ENCODE measurements at places on chromosomes 3 and 15.

DNA sequence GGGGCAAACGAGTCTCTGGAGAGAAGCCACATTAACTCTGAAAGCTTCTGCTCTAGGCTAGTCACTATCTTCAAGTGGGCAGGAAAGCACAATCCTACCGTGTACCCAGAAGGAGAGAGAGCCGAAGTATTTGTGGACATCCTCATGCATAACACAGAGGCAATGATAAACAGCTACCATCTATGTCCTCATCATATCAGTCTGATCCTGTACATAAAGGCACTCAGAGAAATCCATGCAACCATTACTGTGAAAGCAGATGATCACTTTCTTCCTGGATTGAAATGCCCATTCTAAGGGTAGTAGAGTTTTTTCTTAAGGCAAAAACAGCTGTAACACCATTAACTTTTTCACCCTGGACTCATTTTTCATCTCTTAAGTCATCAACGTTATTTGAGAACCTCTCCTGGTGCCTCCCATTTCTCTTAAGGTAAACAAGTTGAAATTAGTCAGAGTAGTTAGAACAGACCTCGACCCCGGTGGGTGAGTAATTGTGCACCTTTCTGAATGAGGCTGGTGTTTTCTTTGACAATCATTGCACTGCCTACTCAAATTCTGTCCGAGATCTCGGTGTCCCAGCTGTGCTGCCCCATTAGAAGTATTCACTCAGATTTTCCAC is 327.4 kb downstream of the SHQ1 start:
- DNase-seq, result no peak

DNA sequence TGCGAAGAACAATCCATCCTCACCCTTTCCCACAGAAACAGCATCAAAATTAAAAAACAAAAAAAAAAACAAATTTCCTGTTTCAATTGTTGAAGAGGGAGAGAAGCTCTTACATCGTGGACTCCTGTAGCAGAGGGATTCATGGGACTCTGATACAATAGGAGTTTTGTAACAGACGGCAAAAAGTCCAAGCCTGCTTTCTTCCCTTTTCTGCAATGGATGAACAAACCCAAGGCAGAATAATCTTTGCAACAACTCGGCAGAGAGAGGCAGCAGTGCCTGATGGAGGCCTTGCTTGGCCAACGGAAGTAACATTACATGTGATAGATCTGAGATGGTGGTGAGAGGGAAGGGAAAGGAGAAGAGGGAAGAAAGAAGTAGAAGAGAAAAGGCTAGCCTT is 26.9 kb downstream of the CCR4 start:
- no peak for DNase-seq

GRCh38 chr3:57968501-57968900 is 39.7 kb upstream of the FLNB start:
- DNase-seq, result no peak

DNA sequence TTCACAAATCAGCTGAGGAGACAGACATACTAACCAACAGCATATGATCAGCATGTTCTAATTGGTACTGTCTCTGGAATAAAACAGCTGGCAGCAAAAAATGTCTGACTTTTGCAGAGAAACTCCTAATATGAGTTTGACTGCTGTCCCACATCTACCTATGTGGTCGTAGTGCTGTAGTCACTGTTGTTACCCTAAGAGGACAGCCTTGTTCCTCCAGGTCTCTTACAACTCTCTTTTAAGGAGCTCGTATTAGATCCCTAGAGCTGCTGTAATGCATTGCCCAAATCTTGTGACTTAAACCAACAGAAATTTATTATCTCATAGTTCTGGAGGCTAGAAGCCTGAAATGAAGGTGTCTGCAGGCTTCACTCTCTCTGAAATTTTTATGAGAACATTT is 92.1 kb downstream of the TGFBR2 start:
- DNase-seq, result no peak

- no peak for DNase-seq
Measured at GRCh38 chr3:155778462-155778861, 27.6 kb downstream of the C3orf33 start.

- no peak for DNase-seq
Measured at GRCh38 chr3:42769477-42770131, 3.4 kb downstream of the CCDC13 start.

DNA sequence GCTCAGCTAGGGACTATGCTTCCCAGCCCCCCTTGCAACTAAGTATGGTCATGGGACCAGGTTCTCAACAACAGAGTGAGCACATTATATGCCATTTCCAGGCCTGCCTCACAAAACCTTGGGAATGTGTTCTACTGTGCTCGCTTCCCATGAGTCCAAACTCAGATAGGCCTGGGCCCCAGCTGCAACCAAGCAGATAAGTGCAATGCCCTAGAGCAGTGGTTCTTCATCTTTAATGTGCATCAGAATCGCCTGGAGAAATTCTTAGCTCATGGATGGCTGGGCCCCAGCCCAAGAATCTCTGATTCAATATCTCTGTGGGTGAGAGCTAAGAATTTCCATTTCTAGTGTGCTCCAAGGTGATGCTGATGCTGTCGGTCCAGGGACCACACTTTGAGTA is 27.5 kb upstream of the TBC1D21 start:
- no peak for DNase-seq

- no peak for DNase-seq
Measured at GRCh38 chr15:92709110-92709790, 53.7 kb upstream of the FAM174B start.

- no peak for DNase-seq
Measured at GRCh38 chr3:59246719-59247401, 197.0 kb upstream of the CFAP20DC start.

- DNase-seq, result no peak
Measured at GRCh38 chr3:183491923-183492848, 63.3 kb downstream of the KLHL6 start.

Data from stimulated activated CD4-positive, alpha-beta T cell treated with anti-CD3 and anti-CD28 coated beads, Interleukin-15, amount 100 ng/mL, for 1 hour (primary cell).